ENCODE measurements at places on chromosomes 6 and 20.

DNA sequence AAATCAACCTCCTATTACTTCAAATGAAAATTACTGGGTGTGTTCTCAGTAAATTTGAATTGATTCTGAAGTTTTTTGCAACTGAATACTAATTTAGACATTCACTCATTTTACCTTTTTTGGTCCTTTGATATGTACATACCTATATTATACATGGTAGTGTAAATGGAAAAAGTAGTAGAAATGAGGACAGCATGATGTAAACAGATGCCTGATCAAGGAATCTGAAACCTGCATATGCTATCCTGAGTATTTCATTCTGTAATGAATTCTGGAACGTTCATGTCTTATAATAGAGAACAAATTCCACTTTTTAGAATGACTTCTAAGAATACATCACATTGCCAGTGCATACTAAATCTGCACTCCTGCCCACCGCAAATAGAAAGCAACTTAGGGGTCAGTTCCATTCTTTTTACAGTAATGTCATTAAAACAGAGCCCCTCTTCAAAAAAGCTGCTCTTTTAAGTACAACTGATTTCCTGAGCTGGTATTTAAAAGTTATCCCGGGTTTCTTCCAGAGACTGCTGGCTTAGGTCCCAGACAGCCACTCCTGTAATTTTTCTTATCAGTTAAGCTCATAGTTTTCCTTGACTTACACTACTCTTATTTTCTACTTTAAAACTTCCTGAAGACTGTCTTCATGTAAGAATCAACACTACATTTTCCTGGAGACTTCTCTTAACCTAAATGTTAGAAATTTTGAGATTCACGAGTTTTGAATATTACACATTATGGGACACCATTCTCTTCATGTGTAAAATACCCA is 48.4 kb downstream of the MAP3K7 start:
- no peak for ATAC-seq

DNA sequence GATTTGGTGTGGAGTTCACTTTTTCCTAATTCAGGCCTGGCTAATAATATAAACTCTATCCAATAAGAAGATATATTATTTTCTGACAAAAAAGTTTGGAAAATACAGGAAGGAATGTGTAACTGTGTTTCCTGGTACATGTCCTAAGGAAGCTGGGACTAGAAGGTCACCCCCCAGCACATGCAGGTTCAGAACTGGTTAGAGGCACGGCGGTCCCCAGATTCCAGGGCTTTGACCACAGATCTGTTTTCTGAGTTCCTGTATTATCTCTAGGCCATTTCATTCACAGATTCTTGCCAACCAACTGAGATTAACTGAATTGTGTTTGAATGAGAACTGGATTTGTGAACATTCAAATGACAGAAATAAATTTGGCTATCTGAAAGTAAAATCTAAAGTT is 94.5 kb downstream of the TULP4 start:
- no peak for ATAC-seq

DNA sequence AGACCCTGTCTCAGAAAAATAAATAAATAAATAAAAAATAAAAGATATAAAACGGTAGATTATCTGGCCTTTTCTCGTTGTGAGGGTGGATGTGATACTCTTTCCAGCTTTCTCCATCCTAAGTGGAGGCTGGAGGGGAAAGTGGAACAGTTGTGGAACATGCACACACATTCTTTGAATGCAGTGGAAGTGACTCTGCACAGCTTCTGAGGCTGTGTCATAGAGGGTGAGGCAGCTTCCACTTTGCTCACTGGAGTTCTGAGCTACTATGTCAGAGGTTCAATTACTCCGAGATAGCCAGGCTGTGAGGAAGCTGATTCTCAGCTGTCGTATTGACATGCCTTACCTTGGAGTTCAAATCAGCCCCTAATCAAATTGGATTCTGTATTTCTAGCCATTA is 82.2 kb downstream of the CHMP4B start:
- no peak for ATAC-seq

- ATAC-seq, result peak; percentile 43
Measured at GRCh38 chr6:47047479-47048407, 5.6 kb upstream of the ADGRF1 start.

GRCh38 chr6:82419132-82419581 is 55.5 kb downstream of the TPBG start:
- no peak for ATAC-seq

DNA sequence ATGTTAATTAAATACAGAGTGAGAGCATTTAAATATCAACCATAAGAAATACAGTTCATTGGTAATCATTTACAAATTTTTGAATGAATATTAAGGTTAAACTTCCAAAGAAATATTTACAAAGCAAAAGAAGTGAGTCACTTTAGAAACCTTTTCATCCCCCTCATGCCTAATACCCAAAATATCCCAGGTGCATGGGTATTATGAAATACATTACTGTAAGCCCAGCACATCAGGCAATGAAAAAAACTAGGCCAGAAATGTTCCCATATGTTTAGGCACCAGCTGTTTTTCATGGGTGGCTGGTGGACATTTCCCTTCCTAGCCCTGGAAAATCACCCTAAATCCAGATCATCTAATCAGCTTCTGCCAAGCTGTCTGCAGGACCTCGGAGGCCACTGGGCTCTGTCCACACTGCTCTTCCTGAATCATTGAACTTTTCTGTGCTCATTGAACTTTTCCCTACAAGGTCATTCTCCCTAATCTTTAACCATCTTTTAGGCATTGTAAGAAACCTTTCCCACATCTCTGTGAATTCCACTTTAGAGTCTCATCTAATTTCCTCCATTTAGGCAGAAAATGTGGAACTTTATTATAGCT is 145.3 kb upstream of the STXBP5 start:
- no peak for ATAC-seq

DNA sequence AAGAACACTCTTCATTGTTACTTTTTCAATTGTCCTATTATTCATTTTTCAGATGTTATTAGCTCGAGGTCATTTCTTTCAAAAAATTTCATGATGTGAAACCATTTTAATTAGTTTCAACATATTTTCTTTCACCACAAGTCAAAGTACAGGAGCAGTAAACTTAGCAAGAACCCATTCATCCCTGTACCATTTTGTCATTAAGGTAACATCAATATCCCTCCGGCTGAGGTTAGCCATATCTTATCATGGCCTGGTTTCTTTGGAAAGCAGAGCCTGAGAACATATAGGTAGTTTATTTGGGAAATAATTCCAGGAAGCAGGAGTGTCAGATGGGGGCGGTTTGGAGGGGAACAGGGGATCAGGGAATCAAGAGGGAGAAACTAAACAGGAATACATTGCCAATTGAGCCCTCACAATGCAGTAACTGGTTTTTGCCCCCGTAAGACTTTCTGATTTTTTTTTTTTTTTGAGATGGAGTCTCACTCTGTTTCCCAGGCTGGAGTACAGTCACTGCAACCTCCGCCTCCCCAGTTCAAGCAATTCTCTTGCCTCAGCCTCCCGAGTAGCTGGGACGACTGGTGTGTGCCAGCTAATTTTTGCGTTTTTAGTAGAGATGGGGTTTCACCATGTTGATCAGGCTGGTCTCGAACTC is 83.7 kb downstream of the MKKS start:
- no peak for ATAC-seq

DNA sequence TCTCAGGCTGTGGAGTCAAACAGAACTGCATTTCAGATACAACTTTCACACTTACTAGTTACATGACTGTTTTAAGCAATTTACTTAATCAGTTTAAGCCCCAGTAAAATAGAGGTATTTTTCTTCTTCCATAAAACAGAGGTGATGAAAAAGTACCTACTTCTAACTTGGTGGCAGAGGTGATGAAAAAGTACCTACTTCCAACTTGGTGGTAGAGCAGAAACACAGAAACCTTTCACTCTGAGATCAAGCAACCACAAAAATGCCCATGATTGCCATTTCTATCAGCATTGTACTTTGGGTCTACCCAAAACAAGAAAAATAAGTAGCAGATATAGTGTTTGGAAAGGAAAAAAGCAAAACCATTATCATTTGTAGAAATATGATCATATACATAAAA is 148.7 kb downstream of the OPRM1 start:
- ATAC-seq, result no peak

DNA sequence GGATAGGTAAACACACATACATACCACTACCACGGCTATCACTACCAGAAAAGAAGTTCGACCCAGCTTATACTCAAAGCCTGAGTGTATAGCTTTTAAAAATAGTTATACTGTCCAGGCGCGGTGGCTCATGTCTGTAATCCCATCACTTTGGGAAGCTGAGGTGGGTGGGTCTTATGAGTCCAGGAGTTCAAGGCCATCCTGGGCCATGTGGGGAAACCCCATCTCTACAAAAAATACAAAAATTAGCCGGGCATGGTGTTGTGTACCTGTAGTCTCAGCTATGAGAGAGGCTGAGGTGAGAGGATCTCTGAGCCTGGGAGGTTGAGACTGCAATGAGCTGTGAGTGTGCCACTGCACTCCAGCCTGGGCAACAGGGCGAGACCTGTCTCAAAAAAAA is 32.9 kb downstream of the NKX2-4 start:
- ATAC-seq, result no peak

GRCh38 chr20:460180-460579 is 2.2 kb downstream of the TBC1D20 start:
- ATAC-seq, result no peak

- ATAC-seq, result no peak
Measured at GRCh38 chr6:40803897-40804702, 216.9 kb upstream of the LRFN2 start.

DNA sequence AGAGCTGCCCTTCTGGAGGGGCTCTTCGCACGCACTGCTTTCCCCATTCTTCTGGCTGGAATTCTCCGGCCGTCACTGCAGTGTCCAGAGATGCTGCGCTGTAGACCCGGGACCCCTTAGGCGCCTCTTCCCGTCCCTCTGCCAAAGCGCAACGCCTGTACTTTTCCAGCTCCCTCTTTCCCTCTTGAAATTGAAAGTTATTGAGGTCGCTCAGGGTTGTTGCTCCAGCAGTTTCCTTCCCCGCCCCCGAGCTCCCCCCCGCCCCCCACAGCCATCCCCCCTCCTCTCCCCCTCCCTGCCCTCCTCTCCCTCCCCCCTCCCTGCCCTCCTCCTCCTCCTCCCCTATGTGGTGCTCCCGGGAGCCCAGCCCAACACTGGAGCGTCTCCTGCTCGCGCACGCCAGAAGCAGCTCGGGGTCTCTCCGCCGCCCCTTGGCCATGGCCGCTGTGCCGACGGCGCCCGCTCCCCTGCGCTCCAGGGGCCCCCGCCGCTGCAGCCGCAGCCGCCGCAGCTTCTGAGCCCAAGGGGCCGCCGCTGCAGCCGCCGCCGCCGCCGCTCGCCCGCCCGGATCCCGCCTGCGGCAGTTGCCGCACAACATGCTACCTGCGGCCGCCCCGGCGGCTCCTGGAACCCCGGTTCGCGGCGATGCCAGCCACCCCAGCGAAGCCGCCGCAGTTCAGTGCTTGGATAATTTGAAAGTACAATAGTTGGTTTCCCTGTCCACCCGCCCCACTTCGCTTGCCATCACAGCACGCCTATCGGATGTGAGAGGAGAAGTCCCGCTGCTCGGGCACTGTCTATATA is at the start of gene RSPO3:
RSPO3 (plus strand) TSS at position 374 of the 804 bp plus-strand sequence. CDS start 522 bp downstream, outside the sequence.
- ATAC-seq, result no peak

DNA sequence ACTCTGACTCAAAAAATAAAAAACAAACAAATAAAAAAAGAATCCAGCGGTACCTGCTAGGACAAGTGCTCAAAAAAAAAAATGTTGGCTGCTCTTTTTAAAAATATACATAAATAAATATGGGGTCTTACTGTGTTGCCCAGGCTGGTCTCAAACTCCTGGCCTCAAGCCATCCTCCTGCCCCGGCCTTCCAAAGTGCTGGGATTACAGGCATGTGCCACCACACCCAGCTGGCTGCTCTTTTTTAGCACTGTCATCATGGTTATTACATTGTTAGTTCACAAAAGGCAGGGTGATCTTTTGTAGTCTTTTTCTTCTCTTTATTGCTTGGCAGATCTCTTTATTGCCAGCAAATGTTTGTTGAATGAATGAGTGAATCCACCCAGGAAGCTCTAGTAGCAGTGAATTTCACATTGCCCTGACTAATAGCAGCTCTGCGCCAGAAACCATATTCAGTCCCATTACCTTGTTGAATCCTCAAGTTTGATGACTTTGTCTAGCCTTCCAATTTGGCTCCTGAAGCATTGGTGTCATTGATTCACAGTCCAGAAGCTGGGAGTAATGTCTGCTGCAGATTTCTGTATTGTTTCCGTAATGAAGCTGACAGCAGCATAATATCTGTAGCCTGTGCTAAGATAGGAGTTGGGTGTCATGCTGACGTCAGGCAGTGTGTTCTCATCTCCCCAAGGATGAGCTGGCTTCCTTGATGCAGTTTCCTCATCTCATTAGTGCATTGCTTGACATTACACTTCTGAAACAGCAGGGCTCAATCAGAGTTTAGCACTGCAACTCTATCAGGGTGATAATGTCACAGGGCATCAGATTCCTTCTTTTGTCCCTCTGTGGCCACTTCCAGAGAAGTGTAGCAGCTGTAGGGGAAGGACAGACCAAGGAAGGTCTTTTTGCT is 84.9 kb upstream of the TGM3 start:
- no peak for ATAC-seq

DNA sequence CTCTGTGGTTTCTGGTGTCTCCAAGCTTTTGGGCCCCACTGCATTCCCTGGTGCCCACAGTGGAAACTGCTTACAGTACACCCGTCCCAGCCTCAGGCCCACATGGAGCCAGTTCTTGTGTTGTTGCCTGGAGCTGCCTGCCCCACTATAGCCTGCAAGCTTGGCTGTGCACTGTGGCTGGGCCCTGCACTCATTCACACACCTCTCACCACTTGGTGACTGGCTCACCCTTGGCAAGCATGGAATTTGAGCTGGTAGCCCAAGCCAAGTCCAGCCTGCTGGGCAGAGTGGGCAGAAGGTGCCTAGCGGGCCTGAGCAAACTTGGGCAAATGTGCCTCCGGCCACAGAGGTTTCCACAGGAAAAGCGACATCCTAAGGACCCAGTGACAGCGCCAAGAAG is 472.3 kb downstream of the MMUT start:
- ATAC-seq, result no peak

DNA sequence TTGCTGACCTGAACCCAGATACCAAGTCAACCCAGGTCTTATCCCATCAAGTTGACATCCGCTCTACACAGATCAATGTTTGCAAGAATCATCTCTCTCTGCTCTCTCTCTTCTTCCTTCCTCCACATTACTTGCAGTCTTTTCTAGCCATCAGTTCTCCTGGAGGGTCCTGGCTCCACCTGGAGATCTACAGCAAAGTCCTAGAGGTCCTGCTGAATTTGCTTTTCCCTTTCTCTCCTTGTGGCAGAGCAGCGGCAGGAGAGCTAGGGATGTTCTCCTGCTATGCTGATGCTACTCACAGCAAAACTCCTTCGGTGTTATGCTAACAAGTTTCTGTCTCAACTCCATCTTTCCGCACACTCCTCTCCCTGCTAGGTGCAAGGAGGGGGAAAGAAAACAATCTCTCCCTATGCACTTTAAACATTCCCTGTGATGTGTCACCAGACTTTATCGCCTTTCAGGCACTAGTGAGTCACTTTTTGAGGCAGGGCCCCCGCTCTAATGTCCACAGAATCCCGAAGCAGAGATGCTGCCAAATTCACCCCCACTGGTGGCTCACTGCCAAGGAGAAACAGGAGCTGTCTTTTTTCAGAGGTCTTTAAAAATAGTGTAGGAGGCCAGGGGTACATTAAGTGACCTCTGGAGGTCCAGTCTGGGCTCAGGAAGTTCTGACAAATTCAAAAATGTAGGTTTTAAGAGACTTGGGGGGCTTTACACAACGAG is 62.6 kb downstream of the FAM50B start:
- no peak for ATAC-seq

Data from stimulated activated memory B cell treated with anti-CD40 and anti-IgM and Interleukin-4, amounts not matched to agents 10 μg/mL and 1 μg/mL and 100 μg/mL, for 72 hours (primary cell).